ENCODE measurements at places on chromosomes 7 and 10.

- no peak for DNase-seq
Observed at GRCh38 chr7:23742051-23742450, 32.0 kb downstream of the STK31 start.

DNA sequence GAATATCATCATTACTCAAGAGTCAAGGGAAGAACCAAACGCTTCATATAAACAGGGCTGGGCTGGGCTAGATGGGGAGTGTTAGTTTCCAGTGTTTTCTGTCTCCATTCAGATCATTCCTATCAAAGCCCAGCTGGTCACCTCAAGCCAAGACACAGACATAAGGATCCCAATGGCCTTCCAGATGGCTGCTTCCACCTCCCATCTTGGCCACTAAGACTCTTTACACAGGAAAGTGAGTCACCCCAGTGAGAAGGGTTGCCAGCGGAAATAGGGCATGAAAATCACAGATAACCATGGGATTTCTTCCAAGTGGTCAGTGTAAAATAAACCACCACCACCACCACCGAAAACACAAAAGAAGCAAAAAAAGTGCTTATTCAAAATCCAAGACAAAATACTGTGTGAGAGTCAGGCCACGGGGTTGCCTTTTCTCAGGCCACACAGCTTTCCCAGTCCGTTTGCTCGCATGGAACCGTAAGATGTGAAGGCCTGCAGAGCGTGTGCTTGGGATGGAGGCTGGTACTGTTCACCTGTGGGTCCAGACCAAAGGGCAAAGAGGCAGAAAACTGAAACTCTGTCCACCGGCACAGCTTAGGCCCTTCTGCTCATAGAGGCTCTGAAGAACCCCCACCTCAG, 5.6 kb downstream of the PRSS2 start:
- no peak for DNase-seq

DNA sequence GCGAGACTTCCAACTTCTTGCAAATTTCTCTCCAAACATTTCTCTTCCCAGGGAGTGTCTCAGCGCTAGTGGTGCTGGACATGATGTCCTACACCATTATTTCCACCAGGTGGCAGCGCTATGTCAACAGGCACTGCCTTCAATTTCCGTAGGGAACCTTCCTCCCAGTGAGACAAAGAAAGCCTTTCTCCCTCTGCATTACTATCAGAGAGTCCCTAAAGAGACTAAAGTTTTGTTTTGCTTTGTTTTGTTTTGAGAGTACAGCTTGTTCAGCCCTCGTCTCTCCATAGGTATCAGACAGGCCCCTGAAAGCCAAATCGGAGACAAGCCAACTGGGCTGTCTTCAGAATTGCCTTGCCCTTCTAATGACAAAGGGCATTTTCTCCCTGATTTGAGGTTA, 44.2 kb upstream of the GGCT start:
- DNase-seq = peak; percentile 49

- no peak for DNase-seq
Observed at GRCh38 chr10:105956550-105956949, 1208.0 kb downstream of the SORCS1 start.

- DNase-seq = no peak
Observed at GRCh38 chr10:122624546-122624945, 64.0 kb downstream of the DMBT1 start.

DNA sequence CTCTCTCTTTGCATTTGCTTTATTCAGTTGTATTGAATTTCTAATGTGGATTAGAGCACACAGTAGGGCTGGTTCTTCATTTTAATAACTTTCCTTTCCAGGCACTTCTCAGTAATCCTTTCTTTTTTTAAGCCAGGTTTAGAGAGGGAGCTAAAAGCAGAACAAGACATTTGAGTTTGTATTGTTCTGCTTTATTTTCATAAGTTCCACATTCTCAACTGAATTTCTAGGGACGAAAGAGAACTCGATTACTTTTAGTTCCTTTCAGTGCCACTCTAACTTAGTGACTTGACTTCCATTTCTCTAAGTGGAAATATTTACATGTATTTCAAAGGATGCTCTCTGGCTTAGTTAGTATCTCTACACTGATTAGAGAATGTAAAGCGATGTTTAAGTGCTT, 145.6 kb downstream of the EXOC4 start:
- DNase-seq = no peak

GRCh38 chr7:156747718-156748117, 107.1 kb downstream of the RNF32 start:
- no peak for DNase-seq

- peak; percentile 8 for DNase-seq
Observed at GRCh38 chr7:34208878-34209621, 303.7 kb downstream of the BMPER start.

DNA sequence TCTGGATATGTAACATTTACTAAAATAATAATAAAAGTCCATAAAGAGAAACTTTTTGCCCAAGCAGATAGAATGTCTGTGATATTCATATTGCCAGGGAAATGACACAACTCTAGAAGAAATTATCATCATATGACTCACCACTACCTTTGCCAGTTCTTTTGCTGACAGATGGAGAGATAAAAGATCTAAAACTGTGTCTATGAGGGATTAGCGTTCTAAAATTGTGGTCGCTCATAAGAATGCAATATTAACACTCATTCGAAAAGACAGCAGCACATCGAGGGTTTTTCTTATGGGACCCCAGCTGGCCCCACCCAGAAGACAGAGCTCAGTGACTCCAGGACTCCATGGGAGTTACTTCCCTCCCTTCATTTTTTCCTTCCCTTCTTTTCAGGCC, 16.6 kb upstream of the LANCL2 start:
- DNase-seq = no peak

DNA sequence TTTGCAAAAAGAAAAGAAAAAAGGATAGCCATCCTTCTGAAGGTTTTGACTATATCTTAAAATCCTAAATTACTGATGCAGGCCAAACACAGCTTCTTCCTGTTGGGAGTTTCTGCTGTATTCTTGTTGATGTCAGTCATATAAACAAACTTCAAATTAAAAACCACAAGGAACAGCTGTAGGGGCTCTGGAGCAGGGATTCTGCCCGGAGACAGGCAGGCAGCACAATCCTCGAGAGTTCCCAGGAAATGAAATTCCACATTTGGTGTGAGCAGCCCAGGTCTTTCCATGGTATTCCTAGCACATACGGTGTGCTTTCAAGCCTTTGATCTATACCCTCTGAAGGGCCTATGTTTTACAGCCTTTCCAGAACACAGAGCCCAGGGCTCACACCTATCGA, 43.2 kb downstream of the INSYN2A start:
- no peak for DNase-seq

DNA sequence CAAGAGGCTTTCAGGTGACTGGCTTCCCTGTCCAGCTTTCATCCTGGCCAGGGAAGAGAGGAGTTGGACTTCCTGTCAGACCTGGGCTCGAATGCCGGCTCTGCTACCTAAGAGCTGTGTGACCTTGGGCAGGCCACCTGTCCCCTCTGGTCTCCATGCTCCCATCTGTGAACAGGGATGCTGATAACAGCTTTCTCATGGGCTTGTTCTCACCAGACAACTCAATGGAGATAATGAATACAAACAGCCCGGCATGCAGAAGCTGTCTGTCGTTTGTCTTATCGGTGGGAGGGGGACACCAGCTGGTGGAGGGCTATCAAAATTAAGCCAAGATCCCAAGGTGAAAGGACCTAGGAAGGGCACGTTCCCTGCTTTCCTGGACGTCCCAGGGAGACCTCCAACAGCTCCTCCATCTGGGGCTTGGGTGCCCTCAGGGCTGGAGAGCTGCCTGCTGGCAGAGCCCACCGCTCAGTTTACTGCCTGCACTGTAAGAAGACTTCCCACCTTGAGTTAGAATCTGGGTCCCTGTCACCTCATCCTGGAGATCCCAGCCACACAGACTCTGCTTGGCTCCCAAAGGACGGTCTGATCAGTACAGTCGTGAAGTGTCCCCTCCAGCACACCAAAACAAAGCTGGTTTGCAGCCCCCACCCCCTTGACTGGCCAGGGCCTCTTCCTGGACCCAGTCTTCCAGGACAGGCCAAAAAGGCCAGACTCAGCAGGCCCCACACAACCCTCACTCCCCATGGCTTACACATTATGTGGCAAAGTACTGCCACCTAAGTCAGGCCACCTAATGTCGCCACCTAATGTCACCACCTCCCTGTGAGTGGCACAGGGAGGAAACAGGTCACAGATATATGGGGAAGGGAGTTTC, 40.9 kb downstream of the PPIF start:
- DNase-seq = no peak

DNA sequence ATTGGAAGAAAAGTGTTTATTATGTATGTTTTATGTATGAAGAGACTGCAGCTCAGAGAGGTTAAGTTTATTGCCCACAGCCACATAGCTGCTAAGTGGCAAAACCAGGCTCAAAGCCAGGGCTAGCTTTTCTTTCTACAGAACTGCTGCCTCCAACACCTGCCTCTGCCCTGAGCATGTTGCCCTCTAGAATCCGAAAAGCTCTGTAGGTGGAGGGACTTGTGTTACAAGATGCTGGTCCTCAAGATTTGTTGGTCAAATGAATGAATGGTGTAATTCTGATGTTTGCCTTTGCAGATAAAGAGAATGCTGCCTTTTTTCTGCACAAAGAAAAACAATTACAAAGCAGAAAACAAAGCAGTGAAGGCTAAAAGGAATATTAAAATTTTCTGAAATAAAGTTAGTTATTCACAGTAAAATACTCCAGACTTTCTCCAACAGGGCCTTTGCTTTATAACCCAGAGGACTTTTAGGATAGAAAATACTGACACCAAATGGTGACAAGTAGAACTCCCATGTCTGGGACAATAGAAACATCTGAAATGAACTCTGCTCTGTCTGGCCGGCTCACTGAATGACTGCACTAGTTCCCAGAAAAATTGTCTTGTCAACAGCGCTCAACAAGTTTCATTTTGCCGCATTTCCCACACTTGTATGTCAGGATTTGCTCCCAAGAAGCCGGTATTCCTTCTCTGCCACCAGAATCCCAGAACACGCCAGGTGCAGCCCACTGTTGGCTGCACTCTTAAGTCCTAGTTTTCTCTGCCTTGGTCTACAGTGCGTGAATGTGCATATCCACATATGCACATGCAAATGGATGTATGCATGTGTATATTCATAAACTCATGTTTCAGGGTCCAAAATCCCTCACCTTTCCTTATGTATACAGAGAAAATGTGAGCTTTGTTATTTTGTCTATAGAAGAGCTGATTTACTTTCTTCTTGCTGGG, 11.0 kb upstream of the DNTT start:
- DNase-seq = no peak

- no peak for DNase-seq
Observed at GRCh38 chr7:13185139-13185538, 497.7 kb downstream of the ARL4A start.

DNA sequence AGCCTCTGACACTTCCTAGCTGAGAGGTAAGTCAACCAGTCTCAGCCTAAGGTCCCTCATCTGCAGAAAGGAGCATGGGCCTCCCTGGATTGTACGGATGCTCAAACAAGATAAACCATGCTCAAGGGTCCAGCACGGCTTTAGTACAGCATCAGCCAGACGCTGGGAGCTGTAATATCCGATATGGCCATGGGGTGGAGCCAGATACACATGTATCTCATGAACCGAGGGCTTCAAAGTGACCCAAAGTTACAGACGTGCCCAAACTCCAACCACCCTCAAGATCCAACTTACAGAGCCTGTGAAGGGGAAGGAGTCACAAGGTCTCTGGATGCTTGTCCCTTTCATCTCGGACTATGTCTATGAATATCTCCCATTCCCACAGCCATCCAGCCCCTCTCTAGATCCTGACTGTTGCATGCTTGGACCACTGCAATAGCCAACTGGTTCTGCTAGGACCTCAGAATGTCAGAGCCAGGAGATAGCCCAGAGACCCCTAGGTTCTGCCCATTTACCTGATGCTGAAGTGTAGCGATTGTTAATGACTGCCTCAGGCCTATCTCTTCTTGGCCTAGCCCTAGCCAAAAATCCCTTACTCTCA, 142.4 kb downstream of the SH3PXD2A start:
- DNase-seq = peak; percentile 60

DNA sequence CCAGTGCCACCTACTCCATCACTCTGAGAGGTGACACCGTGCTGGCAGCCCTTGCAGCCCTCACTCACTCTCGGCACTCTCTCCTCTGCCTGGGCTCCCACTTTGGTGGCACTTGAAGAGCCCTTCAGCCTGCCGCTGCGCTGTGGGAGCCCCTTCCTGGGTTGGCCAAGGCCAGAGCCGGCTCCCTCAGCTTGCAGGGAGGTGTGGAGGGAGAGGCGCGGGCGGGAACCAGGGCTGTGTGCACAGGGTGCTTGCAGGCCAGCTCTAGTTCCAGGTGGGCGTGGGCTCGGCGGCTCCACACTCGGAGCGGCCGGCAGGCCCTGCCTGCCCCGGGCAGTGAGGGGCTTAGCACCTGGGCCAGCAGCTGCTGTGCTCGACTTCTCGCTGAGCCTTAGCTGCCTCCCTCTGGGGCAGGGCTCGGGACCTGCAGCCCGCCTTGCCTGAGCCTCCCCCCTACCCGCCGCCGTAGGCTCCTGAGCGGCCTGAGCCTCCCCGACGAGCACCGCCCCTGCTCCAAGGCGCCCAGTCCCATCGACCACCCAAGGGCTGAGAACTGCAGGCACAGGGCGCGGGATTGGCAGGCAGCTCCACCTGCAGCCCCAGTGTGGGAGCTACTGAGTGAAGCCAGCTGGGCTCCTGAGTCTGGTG, 48.7 kb upstream of the SLC35G1 start:
- no peak for DNase-seq

- no peak for DNase-seq
Observed at GRCh38 chr7:142787783-142788182, 17.0 kb downstream of the PRSS2 start.

GRCh38 chr7:86846494-86847190, 202.9 kb downstream of the GRM3 start:
- no peak for DNase-seq

- DNase-seq = no peak
Observed at GRCh38 chr10:123848564-123849457, 42.8 kb downstream of the CPXM2 start.

DNA sequence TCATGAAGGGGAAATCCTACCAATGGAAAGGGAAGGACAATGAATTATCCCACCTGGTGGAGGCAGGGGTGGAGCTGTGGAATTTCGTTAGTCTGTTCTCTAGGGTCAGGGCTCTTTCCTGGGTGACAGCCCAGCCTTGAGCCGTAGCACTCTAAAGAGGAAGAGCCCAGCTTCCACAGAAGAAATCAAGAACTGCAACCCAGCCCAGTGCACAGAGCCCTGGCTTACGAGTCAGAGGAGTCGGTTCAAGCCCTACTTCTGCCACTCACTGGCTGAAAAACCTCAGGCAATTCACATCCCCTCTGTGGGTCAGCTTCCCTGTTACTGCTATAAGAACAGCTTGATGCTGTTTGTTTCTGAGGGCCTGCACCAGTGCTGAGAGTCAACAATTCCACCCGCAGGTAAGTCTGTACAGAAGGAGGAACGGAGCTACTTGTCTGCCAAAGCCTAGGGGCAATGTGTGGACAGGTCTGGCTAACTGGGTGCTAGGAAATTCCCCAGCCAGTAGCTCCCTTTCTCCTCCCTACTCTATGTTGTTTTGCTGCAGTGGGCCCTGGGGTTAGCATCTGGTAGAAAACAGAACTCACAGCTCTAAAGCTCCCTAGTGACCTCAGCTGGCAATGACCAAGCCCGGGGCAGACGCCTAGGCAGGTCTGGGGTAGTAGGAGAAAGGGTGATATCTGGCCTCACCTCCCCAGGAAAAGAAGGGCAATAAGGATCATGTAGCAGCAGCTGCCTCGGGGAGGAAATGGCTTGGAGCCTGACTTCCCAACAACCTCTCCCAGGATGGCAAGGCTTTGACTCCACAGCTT, 3.3 kb downstream of the AVPI1 start:
- DNase-seq = no peak
